ENCODE measurements at places on chromosomes 6 and 20.
A peak's percentile ranks its signal among the peaks of the same experiment; 100 is the strongest.

DNA sequence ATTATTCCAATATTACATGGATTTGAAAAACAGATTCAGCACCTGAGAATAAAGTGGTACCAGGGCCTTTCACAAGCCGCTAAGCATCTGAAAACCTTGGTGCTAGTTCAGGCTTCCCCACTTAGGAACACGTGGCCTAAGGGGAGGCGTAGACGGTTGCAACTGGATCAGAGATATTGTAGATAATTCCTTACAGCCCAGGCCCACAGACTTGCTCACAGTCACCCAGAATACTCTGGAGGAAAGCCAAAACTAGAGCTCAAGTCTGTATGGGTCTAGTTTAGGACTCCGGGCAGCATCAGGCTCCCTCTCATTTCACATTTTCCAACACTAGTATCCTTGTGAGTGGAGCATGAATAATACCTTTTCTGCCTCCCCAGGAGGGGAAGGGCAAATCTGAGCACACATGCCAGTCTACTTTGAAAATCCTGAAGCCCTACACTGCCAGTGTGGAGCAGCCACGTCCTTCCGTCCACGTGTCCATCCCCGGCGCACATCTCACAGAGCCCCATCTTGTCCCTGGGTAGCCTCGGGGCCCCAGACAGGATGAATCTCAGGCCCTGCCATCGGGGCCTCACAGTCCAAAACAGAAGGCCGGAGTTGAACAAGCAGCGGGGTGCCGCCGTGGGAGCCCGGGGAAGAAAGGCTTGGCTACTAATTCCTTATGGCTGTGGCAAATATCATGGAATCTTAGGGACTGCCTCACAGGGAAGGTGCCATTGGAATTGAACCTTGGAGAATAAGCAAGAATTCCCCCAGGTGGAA, 299.3 kb downstream of the NRN1 start:
- DNase-seq = no peak

DNA sequence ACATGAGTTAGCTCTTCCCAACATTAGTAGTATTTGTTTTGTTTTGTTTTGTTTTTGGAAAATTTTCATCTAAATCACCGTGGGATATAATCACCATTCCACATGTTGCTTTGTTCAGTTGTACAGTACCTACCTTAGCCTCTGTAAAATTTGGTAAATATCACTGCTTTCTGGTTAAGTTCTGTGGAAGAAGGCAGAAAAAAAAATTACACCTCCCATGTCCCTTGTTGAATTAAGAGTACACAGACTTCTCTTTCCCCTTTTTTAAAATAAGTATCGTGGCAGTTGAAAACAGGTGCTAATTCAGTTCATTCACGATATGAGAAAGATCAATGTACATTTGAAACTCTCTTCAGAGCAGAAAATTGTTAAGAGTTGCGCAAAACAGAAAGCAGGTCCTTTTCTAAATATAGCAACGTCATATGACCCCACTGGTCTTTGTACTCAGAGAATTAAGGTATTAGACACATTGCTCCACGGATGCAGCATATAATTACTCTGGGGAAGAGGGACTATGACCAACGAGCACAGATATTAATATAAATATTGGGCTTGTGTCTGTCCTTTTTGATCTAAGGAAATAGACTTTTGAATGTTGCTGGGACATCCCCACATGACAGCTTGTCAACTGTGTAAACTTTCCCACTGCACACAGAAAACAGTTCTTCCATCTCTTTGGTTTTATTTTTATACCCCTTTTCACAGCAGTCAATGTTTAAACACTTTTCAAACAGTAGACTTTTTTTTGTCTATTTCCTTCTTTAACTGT, 58.6 kb upstream of the ZNF217 start:
- DNase-seq = no peak

DNA sequence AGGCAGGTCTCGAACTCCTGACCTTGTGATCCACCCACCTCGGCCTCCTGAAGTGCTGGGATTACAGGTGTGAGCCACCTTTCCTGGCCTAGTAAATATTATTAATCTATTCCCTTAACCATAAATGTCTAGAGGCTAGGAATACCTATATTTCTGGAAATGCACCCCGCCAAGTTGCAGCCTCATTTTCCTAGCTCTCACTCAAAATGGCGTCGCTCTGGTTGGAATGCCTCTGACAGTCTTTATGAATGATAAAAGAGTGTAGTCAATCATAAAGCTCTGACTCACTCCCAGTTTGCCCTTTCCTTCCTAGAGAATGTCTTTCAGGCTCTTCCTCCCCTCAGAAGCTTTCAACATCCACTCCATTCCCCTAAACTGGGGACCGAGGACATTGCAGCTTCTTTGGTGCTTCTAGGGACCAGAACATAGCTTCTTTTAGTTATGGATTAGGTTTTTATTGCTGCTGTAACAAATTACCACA, 14.1 kb upstream of the TRIM26 start:
- no peak for DNase-seq

- DNase-seq = no peak
Measured at GRCh38 chr6:135990439-135990838, 138.9 kb downstream of the PDE7B start.

DNA sequence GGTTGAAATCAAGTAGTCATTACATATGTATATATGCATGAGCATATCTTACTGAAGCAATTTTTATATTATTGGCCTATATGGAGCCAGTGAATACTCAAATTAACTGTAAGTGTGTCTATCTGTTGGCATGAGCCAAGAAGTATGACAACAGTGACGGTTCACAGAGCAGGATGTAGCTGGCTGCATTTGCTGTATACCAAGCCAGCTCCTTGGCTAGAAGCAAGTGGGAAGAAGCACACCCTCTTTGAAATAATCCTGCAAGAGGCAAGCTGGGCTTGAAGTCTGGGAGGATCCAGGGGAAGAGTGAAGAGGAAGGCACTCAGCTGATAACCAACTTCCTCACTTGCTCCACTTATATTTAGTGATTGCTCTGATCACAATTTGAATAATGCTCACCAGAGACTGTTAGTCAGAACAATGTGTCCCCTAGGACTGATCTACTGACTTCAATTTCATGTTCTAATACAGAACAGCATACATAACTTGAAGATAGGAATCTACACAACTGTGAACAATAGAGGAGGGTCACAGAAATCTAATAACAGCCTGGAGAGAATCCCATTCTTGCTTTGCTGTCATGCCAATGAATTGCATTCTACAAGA, 497.3 kb downstream of the PRKN start:
- DNase-seq = peak; percentile 3

DNA sequence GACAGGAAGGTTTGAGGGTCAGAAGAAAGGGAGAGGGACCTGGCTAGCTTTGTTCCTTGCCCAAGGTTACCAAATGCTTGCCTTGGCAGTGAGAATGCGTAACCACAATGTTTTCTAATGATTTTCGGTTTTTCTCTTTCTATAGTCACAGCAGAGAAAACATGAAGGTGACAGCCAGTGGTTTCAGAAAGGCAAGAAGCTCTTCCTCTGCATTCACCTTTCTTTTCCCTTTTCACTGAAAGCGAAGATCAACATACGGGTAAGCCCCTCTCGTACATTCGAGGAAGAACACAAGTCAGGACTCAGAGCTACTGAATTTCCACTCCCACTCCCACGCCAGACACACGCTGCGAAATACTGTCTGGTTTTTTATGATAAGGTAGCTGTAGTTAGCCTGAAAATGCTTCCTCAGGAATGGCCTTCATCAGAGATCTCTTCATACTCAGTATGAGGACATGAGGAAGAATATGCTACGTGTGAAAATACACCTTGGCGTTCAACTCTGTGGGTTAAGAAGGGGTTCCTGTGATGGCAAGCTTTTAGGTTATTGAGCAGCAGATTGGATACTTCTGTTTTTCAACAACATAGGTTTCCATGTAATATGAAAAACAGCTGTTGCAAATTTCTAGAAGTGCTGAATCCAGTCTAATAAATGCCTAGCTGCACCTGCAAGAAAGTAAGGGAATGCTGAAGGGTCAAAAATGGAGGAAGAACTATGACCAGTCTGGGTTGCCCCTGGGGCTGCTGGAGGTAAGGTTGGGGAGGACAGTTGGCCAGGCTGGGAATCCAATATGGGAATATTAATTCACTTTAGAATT, 7.4 kb upstream of the CD83 start:
- no peak for DNase-seq

DNA sequence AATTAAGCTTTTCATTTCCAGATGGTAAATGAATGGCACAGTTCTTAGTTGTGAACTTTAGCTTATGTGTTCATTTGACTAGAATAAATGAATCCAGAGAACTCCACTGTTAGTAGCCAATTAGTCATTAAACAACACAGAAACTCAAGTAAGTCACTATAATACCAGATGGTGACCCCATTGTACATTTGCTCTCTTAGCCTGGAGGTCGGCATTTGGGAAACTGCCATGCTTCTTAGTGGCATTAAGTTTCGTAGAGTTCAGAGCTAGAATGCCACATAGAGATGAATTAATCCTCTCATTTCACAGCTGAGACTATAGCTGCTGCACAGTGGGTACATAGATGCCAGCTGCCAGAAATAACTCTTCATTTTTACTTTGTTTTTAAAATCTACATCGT, 10.8 kb upstream of the DTNBP1 start:
- DNase-seq = no peak

GRCh38 chr20:4038047-4038459, 22.7 kb upstream of the RNF24 start:
- DNase-seq = no peak

DNA sequence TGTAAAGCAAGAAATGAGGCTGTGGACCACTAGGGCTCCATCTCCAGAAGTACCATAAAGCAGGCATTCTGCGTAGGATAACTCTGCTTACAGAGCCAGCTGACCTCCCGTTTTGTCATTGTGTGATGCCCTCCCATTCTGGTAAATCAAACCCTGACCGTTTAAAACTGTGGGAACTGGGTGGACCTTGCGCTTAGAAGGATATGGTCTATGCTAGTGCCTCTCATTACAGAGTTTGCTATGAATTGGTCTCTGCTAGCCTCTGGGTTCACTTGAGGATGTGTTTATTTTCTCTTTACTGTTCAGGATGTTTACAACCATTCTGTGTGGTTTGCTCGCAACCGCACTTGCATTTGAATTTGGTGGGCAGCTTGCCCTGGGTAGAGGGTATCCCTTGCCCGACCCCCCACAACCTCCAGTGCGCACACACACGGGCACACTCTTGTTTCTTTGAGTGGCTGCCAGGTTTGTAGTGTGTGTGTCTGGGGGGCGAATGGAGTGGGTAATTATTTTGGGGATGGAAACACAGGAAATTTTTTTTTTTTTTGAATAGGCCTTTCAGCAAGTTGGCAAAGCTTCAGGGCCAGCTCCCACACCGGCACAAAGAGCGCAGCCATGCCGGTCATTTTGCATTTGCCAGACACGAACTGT, 198.3 kb downstream of the JARID2 start:
- DNase-seq = no peak

- DNase-seq = no peak
Measured at GRCh38 chr6:14384175-14384949, 266.8 kb downstream of the CD83 start.

GRCh38 chr6:149065658-149066556, 251.6 kb upstream of the TAB2 start:
- no peak for DNase-seq

GRCh38 chr6:79202556-79202955, 31.9 kb downstream of the HMGN3 start:
- DNase-seq = no peak

- no peak for DNase-seq
Measured at GRCh38 chr6:168737481-168737880, 296.5 kb downstream of the SMOC2 start.

DNA sequence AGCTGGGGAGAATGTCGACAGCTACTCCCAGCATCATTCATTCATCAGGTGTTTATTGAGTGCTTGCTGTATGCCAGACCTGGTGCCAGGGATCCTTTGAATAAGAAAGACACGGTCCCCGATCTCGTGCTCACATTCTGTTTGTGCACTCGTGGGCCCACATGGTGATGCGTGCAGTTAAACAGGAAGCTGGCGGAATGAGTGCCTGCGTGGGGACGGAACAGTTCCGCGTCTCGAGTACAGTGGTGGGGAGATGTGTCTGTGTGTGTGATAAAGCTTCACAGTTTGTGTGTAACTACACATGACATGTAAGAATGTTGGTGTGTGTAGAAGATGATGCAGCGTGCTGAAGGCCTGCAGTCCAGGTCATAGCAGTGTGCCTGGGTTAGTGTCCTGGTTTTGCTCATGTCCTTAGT, 6.5 kb downstream of the RBM38 start:
- no peak for DNase-seq

- DNase-seq = no peak
Measured at GRCh38 chr6:15369838-15370237, 124.0 kb downstream of the JARID2 start.

DNA sequence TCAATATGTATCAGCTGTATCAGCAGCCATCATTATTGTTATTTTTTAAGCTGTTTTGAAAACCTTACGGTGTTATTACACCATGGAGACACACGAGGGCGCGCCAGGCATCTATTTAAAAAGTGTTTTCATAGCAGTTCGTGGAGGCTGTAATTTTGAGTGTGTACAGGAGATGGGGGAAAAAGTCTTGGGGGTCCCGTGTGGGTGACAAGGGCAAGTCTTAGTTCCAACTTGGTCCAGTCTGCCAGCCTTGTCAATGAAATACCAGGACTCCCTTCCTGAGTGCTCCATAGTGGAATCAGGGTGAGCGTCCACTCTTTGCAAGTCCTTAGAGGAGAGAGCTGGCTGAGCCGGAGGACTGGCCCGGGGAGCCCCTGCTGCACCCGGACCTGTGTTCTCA, 43.3 kb downstream of the SLC2A10 start:
- peak; percentile 47 for DNase-seq

DNA sequence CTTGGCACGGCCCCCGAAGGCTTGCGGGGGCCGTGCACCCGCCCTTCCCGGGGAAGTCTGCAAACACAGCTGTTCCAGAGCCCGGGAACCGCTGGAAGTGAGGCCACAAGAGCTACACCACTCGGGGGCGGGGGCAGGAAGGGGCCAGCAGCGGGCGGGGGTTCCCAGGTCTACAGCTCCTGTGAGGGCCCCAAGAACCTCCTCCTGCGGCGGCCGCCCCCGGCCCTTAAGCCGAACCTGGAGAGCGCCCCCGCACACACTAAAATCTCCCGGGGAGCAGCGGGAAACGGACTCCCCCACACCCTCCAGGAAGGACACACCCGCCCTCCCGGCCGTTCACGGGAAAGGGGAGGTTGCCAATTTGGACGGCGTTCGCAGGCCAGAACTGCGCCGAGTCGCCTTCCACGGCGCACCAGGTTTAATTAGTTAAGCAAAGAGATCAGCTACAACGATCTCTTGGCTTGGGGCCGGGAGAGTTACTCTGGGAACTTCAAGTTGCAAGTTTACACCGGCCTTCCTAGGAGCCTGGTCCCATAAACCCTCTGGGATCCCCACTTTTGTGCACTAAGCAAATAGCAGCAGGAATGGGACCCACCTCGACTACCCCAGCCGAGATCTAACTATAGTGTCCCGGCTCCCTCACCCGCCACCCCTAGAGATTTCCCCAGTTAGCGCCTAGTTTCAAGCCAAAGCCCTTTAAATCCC, 1.7 kb downstream of the JAG1 start:
- DNase-seq = no peak

Data from cerebellar cortex (tissue), 1 donor.